ENCODE measurements at places on chromosomes 7 and 10. TPM values are rescaled to one million over a fixed set of nuclear protein-coding genes. Genes with fewer than 3 reads are reported as not detected.

DNA sequence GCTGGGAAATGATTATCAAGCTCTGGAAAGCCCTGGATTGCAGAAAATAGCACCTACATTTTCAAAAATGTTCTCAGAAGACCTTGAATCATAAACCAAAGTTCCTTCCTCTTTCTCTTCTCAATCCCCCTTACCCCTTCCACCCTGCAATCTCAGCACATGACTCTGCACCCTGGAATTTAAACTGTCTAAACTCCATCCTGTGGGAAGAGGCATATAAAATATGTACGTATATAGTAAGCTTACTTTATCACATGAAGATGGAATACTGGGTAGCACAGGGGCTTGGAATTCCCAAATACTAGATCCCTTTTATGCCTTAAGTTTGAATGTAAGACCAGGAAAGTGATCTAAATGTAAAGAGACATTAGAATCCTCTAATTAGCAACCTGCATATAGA, 7.7 kb downstream of the AGMO start:
- no peak for DNase-seq

DNA sequence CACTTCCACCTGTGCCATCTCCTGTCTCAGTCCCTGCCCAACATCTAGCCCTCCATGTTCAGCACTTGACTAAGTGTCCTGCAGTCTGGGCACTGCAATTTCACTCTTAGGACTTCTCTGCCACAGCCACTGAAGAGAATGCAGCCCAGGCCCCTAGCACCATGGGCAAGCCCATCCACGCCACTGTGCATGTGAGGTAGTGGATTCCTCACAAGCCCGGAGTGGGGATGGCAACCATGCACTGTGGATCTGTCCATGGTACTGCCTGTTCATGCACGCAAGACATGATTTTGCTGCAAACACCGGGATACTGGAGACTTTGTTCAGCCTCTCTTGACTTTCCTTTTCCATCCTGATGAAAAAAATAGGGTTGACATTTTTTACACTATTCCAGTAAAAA, 12.3 kb downstream of the DDC start:
- no peak for DNase-seq

GRCh38 chr7:42217548-42217947, 19.5 kb downstream of the GLI3 start:
- no peak for DNase-seq

DNA sequence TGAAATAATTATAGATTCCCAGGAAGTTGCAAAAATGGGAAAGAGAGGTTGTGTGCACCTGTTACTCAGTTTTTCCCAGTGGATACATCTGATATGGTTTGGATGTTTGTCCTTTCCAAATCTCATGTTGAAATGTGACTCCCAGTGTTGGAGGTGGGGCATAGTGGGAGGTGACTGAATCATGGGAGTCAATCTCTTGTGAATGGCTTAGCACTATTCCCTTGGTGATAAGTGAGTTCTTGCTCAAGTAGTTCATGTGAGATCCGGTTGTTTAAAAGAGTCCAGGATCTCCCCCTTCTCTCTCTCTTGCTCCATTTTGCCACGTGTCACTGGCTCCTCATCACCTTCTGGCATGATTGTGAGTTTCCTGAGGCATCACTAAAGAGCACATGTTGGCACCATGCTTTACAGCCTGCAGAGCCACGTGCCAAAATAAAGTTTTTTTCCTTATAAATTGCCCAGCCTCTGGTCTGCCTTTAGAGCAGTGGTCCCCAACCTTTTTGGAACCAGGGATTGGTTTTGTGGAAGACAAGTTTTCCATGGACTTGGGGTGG, 149.2 kb downstream of the RAMP3 start:
- no peak for DNase-seq

DNA sequence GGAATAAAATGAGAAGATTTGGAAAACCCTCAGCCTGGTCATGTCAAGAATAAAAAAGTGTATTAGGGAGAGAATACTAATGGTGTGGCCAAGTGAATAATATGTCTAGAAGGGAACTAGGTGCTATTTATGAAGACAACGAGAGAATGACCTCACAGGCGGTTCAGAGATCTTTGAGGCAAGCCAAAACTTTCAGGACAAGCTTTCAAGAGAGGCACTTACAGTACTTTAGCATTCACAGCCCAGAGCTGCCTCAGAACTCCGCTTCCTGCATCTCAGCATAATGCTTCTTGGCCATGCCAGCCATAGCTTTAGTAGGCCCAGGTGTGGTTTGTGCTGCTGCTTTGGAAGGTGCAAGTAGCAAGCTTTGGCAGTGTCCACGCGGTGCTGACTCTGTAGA, 37.2 kb upstream of the CCDC7 start:
- no peak for DNase-seq

ANKRD2 gene
- total RNA-seq, result 0.35 TPM

DNA sequence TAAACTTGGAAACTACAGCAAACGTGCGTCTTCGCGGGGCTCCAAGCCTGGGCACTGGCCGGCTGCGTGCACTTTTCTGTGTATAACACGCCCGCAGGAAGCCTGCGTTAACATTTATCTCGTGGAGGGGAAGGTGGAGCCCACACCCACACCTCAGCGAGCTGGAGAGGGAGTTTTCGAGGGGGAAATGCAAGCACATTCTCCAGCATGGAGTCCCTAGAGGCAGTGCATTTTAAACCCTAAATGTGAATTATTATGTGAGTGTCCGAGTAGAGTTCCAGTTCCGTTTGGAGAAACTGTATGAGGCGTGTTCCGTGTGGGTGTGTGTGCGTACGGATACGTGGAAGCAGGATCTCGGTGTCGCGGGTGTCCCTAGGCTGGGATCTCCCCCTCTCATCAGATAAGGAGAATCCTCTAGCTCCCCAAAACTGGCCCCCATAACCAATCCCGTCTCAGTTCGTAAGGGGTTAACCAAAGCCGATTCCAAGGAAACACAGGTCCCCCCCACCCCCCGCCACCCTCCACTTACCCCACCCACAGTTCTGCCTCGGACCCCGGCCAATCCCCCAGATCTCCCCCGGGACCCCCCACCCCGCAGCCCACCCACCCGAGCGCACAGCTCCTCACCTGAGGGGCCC, 403 bp downstream of the CDK6 start:
- peak; percentile 61 for DNase-seq

DNA sequence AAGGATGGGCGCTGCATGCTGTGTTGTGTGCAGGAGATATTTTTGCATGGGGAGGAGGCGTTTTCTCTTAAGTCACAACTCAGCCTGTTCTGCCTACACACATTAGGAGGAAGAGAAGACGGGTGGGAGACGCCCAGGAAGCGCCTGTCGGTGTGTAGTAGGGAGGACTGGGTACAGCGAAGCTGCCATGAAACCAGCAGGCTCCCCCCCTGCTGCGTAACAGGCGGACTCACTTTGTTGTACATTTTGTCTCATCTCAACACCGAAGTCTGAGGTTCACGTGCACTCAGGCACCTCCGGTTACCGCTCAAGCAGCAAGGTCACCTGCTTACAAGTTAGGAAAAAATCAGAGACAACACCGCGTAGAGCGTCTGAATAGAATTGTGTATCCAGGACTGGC, 56.3 kb downstream of the CRTAC1 start:
- DNase-seq, result no peak

FAM13C gene
- 18.8 TPM for total RNA-seq

DNA sequence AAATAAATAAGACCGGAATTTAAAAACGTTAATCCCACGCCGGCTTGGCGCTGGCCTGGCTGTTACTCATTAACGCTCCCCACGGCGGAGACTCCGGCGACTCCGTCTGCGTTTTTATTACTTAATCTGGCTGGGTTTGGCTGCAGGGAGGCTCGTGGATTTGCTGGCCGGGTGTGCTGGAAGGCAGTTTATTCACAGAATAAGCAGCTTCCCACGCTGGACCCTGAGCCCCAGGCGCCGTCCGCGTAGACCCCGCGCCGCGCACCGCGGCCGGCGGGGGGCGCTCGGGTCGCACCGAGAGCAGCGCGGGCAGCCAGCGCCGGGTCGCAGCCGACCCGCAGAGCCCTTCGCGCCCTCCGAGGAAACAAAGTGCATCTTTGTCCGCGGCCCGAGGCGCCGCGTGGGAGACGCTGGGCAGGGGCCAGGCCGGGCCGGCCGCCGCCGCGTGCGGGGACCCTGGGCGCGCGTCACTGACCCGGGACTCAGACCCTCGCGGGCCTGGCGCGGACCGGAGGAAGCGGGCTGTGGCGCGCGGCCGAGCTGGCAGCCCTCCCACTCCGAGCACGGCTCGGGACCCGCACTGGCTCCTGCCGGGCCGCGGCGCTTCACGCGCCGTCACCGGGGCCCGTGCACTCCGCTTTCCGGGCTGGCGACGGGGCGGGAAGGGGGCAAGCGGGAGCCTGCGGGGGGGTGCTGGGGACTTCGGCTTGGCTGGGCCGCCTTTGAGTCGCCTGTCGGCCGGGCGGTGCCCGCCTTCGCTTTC, 587 bp upstream of the GRK5 start:
- DNase-seq, result peak; percentile 82

RNF133 gene
- 1.1 TPM for total RNA-seq

ZNF138 gene
- total RNA-seq, result 8.5 TPM

RASA4B gene
- total RNA-seq, result 8.0 TPM

GRCh38 chr7:110600956-110601355, 490.0 kb upstream of the LRRN3 start:
- DNase-seq, result no peak

DNA sequence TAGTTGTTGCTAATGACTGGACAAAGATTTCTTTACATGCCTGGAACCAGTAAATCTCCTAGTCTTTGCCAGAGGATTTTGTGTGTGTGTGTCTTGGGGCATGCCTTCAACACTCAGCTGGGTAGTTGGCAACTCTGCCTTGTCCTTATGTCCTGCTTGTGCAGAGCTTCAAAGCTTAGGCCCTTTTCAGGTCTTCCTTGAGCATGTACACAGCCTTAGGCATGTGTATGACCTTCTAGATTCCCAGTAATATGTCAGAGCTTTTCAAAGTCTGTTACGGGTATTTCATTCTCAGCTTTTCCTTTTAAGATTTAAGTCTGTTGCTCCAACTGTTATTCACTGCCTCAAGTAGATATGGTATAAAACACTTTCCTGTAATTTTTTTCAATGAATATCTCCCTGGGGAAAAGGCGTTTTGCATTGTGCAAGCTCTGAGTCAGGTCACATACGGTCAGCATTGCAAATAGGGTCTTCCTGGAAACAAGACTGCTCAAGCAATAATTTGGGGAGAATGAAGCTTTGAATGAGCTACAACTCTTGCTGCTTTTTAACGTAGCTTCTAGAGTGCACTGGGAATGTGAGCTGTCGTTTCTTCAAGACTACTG, 25.5 kb downstream of the SHOC2 start:
- DNase-seq, result no peak

DNA sequence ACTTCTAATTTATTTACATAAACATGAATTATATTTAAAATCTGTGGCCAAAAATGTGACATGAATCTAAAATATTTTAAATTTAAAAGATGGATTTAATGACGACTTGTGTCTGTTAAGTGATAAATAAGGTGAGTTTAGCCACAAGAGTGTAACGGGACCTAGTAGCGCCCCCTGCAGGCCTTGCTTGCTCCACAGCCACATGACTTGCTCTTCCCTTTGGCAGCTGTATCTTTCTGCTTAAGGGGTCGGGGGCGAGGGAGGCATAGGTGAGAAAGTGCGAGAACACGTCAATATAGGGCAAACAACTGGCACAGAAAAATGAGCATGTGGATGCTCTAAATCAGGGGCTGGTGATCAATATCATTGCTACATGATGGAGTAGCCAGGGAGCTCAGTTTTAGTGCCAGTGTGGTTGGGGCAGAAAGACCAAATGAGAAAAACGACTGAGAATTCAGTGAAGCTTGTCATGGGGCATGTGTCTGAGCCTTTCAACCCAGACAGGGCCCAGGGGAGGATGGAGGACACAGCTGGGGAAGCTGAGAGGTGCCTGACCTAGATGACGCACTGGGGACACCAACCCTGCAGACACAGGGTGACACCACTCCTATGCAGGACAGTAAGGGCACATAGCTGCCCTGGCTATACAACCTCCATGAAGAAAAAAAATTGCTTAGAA, 49.8 kb downstream of the PAXIP1 start:
- DNase-seq, result peak; percentile 60

GRCh38 chr10:60524541-60524940, 134.9 kb upstream of the ANK3 start:
- DNase-seq, result no peak

C10orf67 gene
- total RNA-seq, result not detected

FKBP6 gene
- not detected for total RNA-seq

DNA sequence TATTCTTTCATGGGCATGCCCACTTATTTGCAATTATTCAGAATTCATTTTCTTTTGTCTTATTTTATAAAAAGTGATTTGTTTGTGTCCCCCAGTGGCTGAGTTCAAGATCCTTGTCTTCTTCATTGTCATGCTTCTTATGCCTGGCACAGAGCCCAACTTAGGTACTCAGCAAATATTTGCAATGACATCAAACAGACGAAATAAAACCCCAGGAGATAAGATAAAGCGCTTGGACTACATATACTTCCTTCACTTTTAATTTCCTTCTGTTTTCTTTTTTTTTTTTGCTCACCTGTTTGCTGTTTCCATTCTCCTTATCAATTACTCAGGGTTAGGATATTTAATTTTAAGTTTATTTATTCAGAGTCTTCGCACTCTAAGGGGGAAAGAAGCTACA, 225.0 kb downstream of the SDHAF3 start:
- no peak for DNase-seq

DNA sequence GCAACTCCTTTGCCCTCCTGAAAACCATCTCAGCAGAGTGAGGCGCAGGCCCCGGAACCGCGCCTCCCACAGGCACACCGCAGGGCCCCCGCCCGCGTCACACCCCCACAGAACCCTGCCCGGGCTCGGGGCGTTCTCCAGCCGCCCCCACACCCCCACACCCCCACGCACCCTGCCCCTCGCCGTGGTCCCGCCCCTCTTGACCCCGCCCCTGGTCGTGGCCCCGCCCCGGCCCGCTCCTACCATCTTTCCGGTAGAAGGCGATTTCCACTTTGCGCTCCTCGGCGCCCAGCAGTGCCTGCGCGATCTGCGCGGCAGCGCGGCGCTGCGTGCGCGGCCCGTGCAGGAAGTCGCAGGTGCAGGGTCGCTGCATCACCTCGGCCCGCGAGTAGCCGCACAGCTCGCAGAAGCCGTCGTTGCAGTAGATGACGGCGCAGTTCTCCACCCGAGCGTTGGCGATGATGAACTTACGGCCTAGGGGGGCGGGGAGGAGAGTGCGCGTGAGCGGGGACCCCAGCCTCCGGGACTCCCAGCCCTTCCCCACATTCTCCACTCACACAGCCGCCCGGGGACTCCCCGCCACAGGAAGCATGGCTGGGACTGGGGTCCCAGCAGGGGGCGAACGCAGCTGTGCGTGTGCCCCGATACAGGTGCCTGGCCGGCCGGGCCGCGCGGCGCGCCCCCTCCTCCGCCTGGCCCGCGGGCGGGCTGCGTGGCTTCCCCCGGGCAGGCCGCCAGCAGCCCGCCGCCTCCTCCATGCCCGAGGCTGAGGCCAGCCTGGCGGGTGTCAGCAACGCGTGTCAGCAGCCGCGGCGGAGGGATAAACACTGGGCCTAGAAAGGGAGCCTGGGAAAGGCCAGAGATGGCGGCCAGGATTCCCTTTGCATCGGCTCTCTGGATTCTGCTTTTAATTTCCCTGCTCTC, 3.4 kb downstream of the KCNH2 start:
- peak; percentile 85 for DNase-seq

GRCh38 chr10:33304423-33305225, 29.8 kb downstream of the NRP1 start:
- no peak for DNase-seq

FBXO24 gene
- total RNA-seq, result 0.48 TPM

- DNase-seq, result no peak
Measured at GRCh38 chr7:86647385-86648094, 3.8 kb downstream of the GRM3 start.
